Activated naive CD4-positive, alpha-beta T cell treated with anti-CD3 and anti-CD28 coated beads, Interleukin-2, amount 50 U/mL, for 72 hours (primary cell): ENCODE measurements at places on chromosomes 5 and 9.

DNA sequence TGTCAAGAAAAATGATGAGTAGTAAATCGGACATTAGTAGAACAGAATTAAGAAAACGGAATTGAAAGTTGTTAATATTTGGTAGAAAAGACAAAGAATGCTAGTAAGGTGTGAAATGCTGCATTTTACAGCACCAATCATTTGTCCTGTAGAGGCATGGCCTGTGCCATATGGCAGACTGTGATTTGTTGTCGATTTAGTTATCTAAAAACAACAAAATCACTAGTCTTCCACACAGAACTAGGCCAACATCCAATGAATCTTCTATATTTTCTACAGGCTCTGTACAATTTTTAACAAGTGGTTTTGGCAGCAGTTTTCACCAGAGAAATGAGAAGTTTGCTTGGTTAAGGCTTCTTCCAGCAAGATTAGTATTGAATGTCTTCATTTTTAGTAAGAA is 10.4 kb downstream of the HNRNPK start:
- no peak for DNase-seq

- DNase-seq: peak; percentile 72
Measured at GRCh38 chr9:63817622-63818518, 1467.1 kb downstream of the FOXD4L5 start.

DNA sequence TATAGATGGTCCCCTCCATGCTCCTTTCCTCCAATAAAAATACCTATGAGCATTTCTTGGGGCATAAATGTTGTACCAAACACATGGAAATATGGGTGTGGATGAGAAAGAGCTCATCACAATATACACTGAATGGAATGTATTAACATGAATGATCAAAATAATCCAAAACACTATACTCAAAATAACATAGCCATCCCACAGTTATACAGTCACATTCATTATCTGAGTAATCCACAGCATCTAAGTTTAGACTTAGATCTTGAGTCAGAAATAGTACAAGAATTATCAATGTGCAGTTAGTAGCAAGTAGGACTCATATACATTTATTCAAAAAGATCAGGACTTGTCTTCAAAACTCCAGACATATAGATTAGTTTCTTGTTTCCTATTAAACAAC is 175.2 kb upstream of the NREP start:
- no peak for DNase-seq

DNA sequence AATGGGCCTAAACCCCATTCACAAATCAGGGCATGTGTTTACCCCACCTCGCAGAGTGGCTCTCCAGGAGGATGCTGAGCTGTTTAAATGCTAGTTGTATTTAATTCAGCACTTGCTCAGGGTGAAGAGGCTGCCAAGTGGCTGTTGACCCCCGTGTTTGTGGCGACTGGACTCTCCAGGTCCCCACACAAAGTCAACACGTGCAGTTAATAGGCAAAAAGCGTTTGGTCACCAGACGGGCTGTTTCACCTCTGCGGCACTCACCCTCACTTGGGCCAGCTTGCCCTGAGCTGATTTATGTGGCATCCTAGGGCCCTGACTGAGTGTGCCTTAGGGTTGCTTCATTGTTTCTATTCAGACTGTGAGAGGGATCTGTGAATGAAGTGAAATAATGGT is 152.3 kb downstream of the GAS1 start:
- no peak for DNase-seq

GRCh38 chr5:133820507-133820906 is 147.9 kb downstream of the C5orf15 start:
- no peak for DNase-seq

- no peak for DNase-seq
Measured at GRCh38 chr9:107148216-107148615, 134.9 kb upstream of the RAD23B start.

DNA sequence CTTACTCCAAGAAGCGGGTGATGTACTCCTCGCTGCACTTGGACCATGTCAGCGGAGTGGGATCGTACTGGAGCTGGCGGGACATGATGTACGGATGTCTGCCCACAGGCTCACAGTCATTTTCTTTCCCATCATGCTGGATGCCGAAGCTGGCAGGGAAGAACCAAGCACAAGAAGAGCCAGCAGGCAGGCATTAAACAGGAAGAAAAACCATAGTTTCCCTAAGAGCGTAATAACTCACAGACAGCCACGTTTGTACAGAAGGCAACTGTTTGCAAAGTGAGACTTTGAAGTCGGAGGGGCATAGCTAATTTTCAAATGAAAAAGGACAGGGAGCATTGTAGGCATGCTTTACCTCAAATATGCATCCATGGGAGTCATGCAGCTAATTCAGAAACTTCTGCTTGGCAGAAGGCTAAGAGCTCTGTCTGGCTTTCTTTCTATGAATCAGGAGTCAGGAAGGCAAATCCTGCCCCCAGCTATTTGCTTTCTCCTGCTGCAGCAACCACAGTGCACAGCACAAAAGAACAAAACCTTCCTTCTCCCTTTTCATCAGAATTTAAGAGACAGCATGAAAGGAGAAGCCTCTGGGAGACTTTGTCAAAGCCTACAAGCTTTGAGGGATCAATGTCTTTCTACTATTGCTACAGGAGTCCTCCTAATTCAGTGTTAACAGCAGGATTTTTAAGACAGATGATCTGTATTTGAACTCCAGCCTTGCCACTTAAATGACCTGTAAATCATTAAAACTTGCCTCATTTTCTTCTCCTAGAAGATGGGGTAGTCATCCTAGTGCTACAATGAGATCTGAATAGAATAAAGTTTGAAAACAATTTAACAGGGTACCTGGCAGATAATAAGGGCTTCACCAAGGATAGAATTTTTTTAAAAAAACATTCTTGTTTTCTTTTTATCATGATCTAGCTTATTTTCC is 209.1 kb downstream of the TARS1 start:
- no peak for DNase-seq

GRCh38 chr9:38347946-38348345 is 44.6 kb upstream of the ALDH1B1 start:
- peak; percentile 6 for DNase-seq

DNA sequence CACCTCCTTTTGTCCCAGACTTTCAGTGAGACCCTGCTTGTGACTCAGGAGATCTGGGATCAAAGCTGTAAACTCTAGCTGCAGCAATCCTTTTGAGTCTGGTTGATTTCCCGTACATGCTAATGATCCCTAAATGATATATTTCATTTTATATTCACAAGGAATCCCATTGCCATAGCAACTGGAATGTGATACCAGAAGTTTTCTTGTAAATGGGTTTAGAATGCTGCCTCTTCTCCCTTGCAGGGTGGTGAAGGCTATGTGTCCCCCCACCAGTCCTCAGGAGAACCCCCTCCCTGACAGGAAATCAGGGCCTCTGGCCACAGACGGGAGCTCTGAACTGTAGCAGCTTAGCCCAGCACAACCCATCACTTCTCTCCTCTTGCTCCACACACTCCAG is 215.0 kb downstream of the FSTL4 start:
- DNase-seq: no peak

DNA sequence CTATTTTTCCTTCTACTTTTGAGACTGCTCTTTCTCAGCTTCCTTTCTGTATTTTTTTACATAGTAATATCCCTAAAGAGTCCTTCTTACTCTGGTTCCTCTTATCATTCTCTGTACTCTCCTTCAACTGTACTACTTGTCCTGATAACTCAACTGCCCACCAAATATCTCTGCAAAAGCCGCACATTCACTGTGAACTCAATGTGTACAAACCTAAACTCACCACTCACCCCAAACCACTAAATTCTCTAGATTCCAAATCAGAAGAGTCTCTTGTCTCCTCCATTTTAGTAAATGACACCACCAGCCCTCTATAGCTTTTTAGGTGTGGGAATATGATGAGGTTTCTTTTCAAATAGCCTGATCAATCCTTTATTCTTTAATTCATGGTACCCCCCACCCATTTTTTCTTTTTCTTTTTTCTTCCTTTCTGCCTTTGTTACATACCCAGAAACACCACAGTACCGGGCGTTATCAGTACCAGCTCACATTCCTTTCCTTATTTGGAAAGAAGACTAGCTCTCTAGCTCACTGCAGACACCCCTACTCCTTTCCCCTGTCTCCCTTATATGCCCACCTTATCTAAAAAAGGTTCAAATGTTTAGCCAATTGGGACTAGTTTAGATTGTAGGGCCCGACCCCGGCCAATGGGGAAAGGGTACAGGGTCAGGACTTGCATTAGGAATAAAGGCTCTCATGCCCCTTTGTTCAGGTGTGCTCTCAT is 63.1 kb upstream of the RANBP6 start:
- no peak for DNase-seq

DNA sequence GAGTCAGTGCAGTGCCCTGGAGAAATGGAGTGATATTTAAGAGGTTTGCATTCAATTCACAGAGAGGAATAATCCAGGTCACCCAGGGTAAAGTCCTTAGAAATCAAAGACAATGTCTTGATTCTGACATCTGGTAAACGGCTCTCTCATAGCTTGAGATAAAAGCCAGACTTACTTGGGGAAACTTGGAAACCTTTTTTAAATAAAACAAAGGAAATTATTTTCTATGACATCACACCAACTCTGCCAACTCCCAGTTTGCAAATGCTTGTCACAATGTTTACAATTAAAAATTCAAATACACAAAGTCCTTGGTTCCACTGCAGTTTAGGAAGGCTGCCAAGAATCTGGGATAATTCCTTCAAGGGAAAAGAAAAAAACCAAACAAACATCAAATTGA is 255.1 kb upstream of the NREP start:
- DNase-seq: no peak

DNA sequence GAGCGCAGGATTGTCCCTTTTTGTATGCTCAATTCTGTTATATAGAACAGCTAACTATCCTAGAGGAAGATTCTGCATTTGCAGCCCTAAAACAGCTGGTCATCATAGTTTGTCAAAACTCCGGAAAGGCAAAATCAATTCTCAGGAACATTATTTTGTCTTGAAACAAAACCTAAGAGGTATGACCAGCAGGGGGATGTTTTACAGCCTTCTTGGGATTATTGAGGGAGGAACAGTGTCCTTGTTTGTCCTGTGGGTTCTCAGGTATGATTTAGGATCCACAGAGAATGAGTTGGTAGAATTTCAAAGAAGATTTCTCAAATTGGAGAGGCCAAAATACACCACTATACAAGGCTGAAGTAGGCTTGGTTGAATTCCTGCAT is 136.4 kb downstream of the ZSWIM6 start:
- no peak for DNase-seq

GRCh38 chr9:14348373-14349145 is 34.6 kb upstream of the NFIB start:
- no peak for DNase-seq
